ENCODE measurements at places on chromosomes 16 and 17.

GRCh38 chr17:31388770-31389656, 2.5 kb upstream of the RAB11FIP4 start:
- peak; percentile 66 for DNase-seq

- no peak for DNase-seq
Measured at GRCh38 chr17:33474789-33475188, 181.7 kb upstream of the ASIC2 start.

- DNase-seq, result no peak
Measured at GRCh38 chr16:65125322-65125721, 3.5 kb upstream of the CDH11 start.

GRCh38 chr16:55323637-55324271, at the start of gene IRX6:
IRX6 (plus strand) TSS chr16:55324203; CDS start chr16:55325092, 889 bp downstream.
- no peak for DNase-seq

GRCh38 chr16:17358846-17359245, 111.9 kb downstream of the XYLT1 start:
- DNase-seq, result peak; percentile 59

DNA sequence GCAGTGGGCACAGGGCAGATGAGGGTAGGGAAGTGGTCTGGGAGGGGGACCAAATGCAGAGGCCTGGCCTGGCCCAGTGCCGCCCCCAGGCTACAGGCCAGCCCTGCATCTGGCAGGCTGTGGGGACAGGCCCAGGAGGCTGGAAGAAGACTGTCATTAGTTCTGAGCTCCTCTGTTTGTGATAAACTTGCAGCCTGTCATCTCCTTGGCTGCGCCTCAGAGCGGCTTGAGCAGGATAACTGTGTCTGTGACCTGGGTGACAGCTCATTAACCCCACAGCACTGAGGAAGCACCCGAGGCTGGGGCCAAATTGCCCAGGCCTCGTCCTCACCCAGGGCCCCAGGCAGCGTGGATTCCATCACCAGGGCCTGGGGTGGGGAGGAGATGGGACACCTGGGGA, 23.9 kb downstream of the ABCC3 start:
- DNase-seq, result no peak

DNA sequence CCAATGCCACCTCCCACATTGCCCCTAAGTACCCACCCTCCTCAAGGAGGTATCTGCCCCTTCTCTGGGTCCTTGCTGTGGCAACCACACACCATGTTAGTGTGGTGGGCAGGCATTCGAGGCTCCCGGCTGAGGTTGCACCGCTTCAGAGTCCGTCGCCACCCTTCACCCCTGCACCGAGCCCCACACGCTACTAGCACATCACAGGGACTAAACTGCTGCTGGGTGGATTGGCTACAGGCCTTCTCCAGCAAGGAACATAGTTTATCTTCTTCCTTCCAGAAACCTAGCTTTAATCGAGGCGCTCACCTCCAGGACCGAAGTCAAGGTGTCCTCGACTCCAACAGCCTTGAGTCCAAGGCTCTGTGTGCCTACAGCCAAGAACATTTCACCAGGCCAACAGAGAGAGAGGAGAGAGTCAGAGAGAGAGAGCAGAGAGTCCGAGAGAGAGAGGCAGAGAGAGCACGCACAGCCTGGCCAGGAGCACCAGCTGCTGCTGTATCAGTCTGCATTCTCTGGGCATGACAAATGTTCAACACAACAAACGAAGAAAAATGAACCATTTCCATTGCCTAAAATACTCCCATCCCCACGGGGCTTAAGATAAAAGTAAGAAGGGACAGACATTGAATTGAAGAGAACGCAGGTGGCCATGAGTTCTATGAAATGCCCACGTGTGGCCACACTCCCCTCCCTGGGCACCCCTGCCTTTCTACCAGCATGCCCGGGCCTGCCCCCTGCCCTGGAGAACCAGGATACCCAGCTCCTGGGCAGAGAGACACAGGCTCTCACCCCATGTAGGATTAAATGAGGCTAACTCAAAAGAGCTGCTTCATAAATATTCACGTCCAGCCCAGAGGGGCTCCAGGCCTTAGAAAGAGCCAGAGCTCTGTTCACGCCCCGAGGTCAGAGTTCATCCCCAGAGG, 94.9 kb downstream of the RBFOX3 start:
- no peak for DNase-seq

GRCh38 chr17:71145486-71145885, 975.3 kb upstream of the SOX9 start:
- DNase-seq, result no peak

DNA sequence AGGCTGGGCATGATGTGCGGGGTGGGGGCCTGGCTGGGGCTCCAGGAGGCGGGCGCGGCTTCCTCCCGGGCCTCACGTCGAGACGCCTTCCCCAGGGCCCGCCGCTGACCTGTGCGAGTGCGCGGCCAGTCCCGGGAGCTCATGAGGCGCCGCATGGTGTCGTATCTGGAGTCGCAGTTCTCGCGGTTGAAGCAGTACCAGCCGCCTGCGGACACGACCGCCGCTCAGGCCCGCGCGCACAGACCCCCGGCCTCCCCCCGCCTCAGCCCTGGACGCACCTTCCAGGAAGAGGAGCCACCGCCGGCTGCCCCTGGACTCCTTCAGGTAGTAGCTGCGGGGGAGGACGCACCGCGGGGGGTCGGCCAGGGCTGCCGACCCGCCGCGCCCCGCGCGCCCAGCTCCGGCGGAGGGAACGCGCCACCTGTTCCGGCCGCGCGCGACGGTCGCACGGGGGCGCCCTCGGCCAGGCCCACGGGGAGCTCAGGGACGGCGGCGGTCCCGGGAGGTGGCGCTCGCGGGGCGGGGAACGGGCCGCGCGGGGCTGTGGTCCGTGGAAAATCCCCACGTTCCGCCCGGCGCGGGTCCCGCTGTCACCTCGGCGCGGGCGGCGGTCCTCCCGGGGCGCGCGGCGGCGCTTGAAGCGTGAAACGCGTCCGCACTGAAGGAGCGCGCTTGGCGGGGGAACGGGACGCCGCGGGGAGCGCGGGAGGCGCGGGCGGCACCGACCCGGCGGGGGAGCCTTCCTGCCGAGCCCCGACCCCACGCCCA, 1.4 kb downstream of the NOTUM start:
- peak; percentile 74 for DNase-seq

DNA sequence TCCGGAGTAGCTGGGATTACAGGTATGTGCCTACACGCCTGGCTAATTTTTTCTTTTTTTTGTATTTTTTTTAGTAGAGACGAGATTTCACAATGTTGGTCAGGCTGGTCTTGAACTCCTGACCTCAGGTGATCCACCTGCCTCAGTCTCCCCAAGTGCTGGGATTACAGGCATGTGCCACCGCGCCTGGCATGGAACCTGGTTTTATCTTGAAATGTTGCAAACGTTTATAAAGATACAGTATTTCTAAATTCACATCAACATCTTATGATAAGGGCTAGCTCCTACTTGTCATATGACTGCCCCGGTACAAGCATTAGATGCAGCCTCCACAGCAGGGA, 1.5 kb upstream of the IST1 start:
- DNase-seq, result no peak

- DNase-seq, result no peak
Measured at GRCh38 chr17:15965528-15965927, 20.6 kb downstream of the ADORA2B start.

GRCh38 chr17:73156166-73156840, 8.5 kb upstream of the SSTR2 start:
- DNase-seq, result peak; percentile 83

GRCh38 chr17:6557040-6557438, 684 bp upstream of the PITPNM3 start:
- no peak for DNase-seq

DNA sequence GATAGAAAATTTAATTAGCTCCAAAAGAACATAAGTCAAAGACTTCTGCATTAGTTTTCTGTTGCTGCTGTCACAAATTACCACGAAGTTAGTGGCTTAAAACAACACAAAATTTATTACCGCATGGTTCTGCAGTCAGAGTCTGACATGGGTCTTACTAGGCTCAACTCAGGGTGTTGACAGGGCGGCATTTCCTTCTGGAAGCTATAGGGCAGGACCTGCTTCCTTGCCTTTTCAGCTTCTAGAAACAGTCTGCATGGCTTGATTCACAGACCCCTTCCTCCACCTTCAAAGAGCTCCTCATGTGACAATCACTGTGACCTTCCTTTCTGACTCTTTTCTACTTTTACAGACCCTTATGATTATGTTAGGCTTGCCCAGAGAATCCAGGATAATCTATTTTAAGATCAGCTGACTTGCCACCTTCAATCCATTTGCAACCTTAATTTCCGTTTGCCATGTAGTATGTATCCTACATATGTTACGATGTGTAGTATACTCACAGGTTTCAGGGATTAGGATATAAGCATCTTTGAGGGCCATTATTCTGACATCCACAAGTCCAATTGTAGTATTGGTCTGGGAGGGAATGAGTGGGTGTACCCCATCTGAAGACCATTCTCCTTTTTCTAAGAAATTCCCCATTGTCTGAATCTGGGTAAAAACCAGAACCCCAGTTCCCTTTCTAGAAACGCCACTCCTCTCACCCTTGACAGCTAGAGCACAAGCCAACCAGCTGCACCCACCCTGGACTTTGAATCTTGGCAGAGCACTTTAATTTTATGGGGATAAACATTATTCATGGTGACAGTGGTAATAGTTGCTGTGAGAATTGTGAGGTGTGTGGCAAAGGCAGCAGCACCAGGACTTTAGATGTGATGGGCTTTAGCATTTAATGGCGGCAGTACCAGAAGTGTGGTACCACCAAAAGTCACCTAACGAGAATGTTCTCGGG, 265.5 kb downstream of the KCNJ2 start:
- DNase-seq, result no peak

GRCh38 chr16:81879625-81880024, 100.5 kb downstream of the PLCG2 start:
- DNase-seq, result no peak

- DNase-seq, result no peak
Measured at GRCh38 chr17:43614561-43614960, 47.2 kb downstream of the MEOX1 start.

DNA sequence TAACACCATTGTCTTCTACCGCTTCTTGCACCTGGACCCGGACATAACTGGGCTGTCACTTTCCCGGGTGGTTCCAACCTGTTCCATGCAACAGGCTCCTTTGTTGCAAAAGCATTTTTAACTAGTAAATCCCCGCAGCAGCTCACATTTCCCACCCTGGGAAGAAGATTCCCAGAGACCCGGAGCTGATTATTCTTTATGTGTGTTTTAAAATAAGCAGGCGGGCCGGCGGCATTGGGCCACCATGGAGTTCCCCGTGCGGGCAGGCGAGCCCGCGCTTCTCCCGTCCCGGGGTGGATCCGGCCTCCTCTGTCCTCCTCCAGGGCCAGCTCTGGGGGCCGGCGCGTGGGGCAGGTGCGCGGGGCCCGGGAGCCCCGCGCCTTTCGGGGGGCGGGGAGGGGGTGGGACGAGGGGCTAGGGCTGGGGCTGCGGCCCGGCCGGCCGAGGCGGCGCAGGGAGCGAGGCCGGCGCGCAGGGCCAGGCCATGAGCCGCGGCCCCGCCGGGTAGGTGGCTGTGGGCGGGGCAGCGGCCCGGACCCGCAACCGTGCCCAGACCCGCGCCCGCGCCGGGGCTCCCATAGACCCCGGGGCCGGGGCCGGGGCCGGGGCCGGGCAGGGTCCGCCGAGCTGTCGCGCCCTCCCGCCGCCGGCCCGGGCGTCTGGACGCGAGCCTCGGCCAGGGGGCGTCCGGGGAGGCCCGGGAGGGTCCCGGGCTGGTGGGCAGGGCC, 1.7 kb downstream of the CRAMP1 start:
- peak; percentile 34 for DNase-seq

DNA sequence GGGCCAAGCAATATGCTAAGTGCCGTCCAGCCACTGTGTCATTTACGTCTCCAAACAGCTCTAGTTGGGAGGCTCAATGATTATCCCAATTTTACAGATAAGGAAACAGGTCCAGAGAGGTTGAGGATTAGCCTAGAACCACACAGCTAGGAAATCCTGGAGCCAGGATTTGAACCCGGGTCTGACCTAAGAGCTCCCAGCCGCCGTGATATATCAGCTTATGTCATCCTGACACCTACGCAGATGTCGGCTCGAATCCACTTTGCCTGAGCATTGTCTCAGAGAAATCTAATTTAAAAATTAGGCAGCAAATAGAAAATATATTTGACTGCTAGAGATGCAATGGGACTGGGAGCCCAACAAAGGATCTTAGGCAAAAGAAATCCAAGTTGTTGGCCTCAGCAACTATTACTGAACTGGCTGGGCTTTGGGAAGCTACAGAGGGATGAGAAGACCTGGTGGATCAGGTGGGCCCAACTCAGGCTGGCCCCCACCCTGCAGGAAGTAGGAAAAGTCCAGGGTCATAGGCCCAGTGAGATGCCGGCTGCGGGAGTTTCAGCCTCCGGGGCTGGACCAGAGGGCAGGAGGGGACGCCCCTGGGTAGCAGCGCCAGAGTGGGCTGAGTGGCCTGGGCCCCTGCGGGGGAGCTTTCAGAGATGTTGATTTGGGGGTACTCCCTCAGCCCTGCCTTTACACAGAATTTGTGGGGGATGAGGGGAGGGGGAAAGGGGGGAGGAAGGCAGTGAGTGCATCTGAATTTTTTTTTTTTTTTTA, 35.1 kb upstream of the IL21R start:
- peak; percentile 32 for DNase-seq

GRCh38 chr16:2968738-2969544, at the start of gene PAQR4:
PAQR4 (plus strand) TSS chr16:2969348; CDS start chr16:2969675, 327 bp downstream.
- peak; percentile 96 for DNase-seq

- peak; percentile 44 for DNase-seq
Measured at GRCh38 chr17:7717756-7718350, 309 bp downstream of the DNAH2 start.

GRCh38 chr16:68782198-68783174, 45.4 kb downstream of the CDH1 start:
- DNase-seq, result no peak

DNA sequence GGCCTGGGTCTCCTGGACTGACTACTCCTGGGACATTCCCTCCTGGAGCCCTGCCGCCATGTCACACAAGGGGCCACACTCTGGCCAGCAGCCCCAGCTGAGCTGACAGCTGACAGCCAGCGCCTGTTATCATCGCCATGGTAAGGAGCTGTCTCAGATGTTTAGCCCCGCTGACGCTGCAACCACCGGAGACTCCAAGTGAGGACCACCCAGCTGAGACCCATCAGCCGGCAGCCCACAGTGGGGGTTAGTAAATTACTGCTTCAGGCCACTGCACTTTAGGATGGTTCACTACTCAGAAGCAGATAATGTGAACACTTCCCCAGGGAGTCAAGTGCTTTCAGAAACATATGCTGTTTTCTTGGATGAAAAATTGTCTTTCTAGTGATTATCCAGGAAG, 14.6 kb upstream of the SPHK1 start:
- DNase-seq, result no peak

DNA sequence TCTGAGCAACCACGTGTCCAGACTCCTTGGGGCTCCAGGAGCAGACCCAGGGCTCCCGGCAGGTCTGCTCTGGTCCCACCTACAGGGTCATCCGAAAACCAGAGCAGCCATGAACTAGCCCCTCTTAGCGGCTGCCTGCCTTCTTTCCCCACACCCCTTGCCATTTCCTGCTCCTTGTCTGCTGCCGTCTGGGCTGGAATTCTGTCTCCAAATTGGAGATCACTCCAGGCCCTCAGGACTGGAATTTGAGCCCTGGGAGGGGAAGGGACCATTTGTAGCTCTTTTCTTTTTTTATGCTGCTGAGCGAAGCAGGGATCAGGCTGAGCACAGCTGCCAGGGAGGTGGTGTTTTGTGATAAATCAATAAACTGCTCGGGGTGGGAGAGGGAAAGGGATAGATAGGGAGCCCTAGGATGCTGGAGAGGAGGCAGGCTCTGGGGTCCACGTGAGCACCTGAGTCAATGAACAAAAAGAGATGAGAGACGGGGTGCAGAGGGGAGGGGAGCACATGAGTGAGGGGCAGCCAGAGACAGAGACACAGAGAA, 257.5 kb downstream of the ENGASE start:
- no peak for DNase-seq

All from hepatic stellate cell (primary cell).